ENCODE measurements at places on chromosomes 1 and 21.
A peak's percentile ranks its signal among the peaks of the same experiment; 100 is the strongest.

DNA sequence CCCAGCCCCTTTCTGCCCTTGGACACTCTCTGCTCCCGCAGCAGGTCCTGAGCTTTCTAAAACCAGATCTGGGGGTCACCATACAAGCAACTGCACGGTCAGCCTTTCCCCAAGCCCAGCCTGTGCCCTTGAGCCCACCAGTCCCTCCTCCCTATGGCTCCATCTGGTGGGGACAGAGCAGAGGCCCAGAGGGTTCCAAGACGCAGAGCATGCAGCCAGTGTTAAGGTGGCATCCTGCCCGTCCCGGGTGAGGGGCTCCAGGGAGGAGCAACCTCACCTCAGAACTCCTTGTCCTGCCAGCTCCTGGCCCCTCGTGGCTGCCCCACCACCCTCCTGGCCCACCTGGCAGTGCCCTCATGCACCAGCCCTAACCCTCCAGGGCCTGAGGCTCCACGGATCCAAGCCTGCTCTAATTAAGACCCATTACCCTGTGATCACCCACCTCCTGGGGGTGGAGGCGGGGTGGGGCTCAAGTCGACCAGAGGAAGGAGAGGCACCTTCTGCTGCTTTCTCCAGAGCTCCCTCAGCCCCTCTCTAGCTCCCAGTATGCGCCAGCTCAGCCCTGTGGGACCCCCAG lies 8.5 kb downstream of the CHD5 start:
- no peak for DNase-seq

GRCh38 chr1:4673494-4673893 lies 19.1 kb downstream of the AJAP1 start:
- DNase-seq, result no peak

DNA sequence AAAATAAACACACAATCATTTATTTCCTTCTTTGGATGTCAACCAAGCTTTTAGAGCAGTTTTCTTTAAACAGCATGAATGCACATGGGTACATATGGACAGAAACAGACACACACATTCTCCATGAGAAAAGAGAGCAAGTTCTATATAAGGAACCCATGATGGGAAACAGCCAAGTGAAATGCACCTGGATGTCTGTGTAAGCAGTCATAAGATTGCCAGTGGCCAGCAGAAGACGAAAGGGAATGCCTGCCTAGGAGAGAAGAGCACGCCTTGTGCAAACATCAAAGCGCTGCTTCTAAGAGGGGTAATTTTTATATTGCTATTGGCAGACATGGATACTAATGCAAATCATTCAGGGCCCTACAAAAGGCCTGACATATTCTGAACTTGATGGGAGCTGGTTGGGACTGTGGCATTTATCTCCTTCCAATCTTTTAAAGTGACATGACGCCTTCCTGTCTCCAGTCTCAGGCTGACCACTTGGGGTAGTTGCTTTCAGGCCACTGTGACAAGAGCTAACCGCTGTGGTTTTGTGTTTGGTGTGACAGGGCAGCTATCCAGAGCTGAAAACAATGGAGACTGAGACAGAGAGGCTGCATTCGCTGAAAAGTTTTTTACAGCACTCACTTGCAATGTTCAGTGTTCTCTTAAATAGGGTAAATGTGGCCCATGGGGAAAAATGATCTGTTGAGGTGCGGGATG lies 75.0 kb upstream of the DPT start:
- no peak for DNase-seq

GRCh38 chr1:2974701-2975301 lies 46.5 kb upstream of the ACTRT2 start:
- no peak for DNase-seq

- no peak for DNase-seq
Observed at GRCh38 chr1:158798531-158798930, 17.5 kb upstream of the OR6N2 start.

DNA sequence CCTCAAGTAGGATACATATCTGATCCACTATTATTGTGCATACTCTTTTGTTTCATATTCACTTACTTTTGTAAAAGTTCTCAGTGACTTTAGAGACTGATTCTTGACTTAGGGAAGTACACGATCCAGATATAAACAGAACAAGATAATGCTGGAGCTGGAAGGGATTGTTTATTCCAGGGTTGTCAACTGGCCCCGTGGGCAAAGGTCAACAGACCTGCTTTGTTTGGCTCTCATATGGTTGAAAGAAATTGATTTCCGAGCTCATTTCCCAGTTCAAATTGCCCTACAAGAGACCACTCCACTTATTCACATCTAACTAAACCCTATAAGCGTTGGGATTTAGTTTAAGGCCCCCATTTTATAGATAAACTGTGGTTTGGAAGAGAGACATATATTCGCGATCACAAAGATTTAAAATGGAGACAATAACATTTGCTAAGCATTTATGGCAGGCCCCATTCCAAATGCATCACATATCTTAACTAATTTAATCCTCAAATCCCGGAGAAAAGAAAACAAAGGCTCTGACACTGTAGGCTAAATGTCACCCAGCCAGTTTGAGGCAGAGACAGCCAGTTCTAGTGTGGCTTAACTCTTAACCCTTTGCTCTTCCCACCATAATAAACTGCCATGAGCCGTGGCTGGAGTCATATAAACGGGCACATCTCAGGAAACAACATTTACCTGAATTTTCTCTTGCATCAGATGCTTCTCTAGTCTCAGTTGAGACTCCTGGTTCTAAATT lies 20.6 kb downstream of the REG4 start:
- no peak for DNase-seq

- DNase-seq, result no peak
Observed at GRCh38 chr1:67138813-67139499, 4.2 kb upstream of the C1orf141 start.

DNA sequence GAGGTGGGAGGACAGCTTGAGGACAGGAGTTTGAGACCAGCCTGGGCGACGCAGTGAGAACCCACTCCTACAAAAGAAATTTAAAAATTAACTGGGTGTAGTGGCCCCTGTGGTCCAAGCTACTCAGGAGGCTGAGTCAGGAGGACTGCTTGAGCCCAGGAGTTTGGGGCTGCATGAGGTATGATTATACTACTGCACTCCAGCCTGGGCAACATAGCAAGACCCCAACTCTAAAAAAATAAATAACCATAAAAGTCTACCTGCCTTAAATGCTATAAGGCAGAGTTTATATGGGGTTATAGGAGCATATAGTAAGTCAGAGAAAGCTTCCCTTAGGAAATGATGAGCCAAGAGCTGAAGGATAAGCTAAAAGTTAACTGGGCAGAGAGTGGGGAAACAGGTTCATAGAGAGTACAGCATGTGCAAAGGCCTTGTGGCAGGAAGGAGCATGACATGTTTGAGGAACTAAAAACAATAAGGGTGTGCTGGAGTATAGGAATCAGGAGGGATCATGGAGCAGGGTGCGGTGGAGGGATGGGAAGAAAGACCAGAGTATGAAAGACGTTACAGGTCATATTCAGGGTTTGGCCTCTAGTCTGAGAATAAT lies 68.3 kb downstream of the ADSS2 start:
- no peak for DNase-seq

- DNase-seq, result no peak
Observed at GRCh38 chr1:109315288-109315687, 8.5 kb upstream of the MYBPHL start.

DNA sequence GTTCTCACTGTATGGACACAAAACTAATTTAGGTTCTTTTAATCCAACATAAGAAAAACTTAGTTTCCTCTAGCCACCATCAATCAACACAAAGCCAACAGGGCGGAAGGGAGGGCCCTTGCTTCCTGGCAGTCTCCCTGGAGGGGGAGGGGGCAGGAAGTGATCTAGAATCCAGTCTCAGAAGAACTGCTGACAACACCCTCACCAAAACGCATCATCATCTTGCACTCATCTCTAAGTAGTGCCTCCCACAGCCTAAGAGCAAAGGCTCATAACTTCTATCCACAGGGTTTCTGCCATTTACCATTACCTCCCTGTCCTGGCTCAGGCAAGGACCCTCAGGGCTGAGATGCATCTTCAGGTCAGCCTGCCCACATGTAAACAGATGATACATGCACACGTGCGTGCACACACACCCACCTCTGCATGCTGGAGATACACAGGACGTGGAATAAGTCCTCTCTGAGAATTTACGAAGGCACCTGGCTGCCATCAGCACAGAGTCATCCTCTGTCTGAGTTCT lies 20.5 kb downstream of the HIVEP3 start:
- no peak for DNase-seq

GRCh38 chr1:247386217-247386616 lies 29.8 kb upstream of the NLRP3 start:
- no peak for DNase-seq

- DNase-seq, result no peak
Observed at GRCh38 chr1:7491818-7492173, 279.3 kb upstream of the VAMP3 start.

DNA sequence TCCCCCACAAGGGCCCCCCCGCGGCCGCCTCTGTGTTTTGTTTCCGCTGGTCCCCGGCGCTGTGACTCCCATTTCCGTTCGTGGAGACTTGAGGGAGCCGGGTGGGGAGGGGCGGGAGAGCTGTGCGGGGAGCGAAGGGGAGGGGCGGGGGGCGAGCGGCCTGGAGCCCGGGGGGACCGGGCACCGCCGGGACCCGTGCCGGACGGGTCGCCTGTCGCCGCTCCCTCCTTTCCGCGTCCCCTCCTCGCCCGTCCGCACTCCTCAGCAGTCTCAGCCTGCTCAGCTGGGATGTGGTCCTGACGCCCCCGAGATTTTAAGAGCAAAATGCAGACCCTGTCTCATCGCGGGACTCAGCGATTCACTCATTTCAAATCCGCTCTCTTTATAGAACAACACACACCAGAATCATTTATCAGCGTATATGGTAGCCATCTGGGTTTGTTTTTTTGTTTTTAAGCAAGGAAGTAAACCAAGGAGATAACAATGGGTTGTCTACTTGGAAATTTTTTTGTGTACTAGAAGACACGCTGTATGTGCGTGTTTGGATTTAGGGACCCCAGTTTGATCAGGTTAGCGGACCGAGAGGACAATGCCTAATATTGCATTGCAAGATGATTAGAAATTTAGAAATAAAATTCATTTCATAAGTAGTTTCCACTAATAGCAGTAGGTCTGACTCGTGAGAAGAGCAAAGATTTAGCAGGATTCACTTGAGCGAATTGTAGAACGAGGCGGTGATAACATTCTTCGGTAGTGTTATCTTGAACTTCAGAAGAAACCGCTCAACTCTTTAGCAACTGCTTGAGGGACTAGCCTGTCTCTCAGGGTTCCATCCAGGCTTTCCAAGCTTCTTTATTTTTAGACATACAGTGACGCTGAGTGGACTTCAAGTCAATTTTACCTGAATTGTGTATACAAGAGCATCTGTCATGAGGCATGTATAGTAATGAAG lies 1.1 kb downstream of the GABPA start:
- peak; percentile 89 for DNase-seq

GRCh38 chr1:204564835-204565234 lies 48.6 kb downstream of the MDM4 start:
- no peak for DNase-seq

Data from substantia nigra (tissue), 51 donors.